ENCODE measurements at places on chromosomes 16 and 17.

DNA sequence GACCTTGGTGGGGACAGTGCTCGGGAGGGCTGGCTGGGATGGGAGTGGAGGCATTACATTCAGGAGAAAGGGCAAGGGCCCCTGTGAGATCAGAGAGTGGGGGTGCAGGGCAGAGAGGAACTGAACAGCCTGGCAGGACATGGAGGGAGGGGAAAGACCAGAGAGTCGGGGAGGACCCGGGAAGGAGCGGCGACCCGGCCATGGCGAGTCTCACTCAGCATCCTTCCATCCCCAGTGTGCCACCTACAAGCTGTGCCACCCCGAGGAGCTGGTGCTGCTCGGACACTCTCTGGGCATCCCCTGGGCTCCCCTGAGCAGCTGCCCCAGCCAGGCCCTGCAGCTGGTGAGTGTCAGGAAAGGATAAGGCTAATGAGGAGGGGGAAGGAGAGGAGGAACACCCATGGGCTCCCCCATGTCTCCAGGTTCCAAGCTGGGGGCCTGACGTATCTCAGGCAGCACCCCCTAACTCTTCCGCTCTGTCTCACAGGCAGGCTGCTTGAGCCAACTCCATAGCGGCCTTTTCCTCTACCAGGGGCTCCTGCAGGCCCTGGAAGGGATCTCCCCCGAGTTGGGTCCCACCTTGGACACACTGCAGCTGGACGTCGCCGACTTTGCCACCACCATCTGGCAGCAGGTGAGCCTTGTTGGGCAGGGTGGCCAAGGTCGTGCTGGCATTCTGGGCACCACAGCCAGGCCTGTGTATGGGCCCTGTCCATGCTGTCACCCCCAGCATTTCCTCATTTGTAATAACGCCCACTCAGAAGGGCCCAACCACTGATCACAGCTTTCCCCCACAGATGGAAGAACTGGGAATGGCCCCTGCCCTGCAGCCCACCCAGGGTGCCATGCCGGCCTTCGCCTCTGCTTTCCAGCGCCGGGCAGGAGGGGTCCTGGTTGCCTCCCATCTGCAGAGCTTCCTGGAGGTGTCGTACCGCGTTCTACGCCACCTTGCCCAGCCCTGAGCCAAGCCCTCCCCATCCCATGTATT lies 1.1 kb downstream of the CSF3 start:
- DNase-seq, result no peak

DNA sequence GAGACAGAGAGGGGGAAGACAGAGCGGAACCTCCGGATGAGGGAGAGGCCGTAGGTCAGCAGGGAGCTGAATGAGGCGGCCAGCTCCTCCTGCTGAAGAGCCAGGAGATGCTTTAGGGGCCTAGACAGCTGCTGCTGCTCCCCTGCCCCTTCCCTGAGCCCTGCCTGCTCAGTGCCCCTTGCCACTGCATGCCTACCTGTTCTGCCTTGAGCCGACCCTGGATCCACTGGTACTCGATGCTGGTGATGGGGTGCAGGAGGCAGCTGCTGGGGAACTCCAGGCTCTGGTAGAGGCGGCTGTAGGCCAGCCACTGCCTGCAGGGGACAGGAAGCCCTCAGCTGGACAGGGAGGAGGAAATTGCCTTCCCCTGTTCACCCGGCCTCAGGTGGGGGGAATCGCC lies 7.6 kb downstream of the UNC13D start:
- DNase-seq, result no peak

DNA sequence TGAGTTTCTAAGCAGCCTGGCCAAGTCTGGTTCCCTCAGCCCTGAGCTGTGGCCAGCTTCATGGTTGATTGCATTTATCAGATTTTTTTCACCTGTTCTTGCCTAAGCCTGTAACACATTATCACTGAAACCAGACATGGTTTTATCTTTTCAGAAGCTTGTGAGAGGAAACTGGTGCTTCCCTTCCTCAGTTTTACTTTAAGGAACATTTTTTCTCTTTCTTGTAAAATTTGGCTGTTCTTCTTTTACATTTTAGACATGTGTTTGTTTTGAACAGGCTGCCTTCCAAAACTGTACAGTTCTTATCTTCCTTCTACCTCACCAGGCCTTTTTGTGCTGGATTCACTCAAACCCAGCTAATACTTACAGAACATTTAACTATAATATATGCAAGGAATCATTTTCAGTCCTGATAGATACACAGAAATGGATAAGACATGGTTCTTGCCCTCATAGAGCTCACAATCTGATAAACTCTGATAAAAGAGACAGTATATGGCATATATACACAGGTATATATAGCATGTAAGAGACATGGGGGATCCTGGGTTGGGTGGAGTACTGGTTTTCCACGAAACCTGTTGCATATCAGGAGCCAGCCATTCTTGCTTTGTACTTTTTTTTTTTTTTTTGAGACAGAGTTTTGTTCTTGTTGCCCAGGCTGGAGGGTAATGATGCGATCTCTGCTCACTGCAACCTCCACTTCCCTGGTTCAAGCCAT lies 44.5 kb downstream of the ZNRF1 start:
- no peak for DNase-seq

GRCh38 chr17:59878624-59879023 lies 14.1 kb downstream of the TUBD1 start:
- no peak for DNase-seq

GRCh38 chr16:6926341-6926740 lies 406.3 kb upstream of the RBFOX1 start:
- DNase-seq, result no peak

DNA sequence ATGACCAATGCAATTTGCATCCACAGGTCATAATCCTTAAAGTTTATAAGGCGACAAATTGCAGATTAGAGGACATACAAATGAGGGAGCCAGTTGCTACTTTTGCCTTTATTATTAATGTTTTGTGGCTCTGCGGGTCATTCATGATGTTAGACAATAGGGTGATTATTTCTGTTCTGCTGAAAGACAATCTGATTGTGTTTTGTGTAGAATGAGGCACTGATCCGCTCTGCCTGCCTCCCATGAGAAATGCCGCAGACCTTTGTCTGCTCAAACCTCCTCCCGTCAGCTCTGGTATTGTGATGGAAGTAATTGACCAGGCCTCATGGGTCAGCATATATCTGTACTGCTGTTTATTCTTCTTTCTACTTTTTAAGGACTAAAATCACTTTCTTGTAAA lies 224.9 kb downstream of the PRKCA start:
- no peak for DNase-seq
